IMR-90 (cell line): ENCODE measurements at places on chromosomes 4 and X. TPM values are rescaled to one million over a fixed set of nuclear protein-coding genes. Genes with fewer than 3 reads are reported as not detected.

DNA sequence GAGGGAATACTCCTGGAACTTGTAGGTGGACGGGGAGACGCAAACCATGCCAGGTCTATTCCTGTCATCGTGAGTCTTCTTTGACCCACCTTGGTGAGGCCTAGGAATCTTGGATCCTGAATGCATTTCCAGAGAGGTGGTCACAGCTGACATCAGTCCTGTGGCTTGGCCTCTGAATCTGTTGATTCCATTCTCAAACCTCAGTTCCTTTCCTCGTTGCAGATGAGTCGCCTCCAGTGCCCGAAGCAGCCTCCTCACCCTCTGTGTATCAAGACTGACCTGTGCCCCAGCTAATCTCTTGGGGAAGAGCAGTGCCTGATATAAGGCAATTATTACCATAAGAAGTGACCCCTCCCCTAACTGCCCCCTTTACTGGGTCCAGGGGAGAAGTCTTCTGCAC, 118.1 kb downstream of the SMIM20 start:
- H3K27me3 ChIP-seq, result no peaks in the 10 kb centered on the region
- DNase-seq, result peak; percentile 88
- peaks cover 19% of the 10 kb centered on the region for H3K4me1 ChIP-seq

GRCh38 chr4:2059046-2059725, at the start of gene NAT8L:
TSS of gene NAT8L (plus strand) at chr4:2059327. CDS start at chr4:2059512, 185 bp downstream.
- H3K4me3 ChIP-seq, result peak within 1 kb of the TSS; percentile 47
- peaks cover 51% of the 10 kb centered on the region for H3K27me3 ChIP-seq
- H3K36me3 ChIP-seq, result no peaks in the 10 kb centered on the region
- no peak for DNase-seq
- H3K4me1 ChIP-seq, result peaks cover 1% of the 10 kb centered on the region; the same call in 1 of the 2 replicates

DNA sequence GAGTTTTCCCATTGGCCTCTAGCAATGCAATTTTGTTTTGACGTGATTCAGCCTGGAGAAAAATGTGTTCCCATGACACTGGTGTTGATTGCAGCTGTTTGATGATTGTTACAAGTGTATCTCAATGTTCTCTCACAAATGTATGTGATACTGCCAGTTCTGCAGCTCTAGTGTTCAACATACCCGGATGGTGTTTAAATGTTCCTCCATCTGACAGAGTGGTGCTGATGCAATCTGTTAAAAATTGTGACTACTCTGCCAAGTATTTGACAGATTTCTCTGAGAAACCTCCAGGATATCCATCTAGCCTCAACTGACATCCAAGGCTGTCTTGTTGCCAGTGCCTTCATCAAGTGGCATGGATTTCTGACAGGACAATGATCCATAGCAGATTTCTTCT, 657.2 kb upstream of the DIAPH2 start:
- no peak overlapping the region for H3K4me3 ChIP-seq
- H3K36me3 ChIP-seq, result no peaks in the 10 kb centered on the region
- no peak overlapping the region for H3K27ac ChIP-seq
- H3K27me3 ChIP-seq, result no peaks in the 10 kb centered on the region
- DNase-seq, result no peak

DNA sequence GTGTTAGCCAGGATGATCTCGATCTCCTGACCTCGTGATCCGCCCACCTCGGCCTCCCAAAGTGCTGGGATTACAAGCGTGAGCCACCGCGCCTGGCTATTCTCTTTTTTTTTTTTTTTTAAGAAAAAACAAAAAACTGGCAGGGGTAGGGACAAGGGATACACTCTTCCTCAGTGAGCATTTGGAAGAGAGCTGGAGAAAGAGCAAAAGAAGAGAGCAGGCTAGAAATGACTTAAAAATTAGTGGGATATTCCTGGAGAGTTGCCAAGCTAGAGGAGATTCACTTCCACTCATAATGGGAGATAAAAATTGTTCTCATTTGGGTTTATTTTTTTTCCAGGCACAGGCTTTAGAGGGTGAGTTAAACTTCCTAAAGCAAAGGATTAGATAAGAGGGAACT, 140.0 kb upstream of the SCML1 start:
- H3K4me3 ChIP-seq, result no peak overlapping the region
- H3K36me3 ChIP-seq, result no peaks in the 10 kb centered on the region
- DNase-seq, result no peak

DNA sequence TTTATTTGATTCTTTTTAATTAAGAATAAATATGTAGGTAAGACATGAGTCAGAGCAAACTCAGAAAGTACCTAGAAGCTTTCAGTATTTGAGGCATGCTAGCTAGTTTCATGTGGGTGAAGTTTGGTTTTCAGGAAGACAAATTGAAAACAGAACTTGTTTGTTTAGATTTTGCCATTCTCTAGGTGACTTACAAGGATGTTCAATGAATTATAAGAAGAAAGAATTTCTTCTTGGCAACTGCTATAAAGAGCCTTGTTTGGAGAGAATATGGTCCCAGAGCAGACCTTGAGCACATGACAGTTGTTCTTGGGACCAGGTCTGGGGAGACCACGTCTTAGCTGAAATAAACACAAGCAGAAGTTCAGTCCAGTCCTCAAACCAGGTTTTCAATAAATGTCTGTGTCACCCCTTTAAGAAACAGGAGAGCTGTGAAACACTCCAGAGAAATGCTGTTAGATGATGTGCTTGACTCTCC, 38.0 kb upstream of the IL21 start:
- no peak for DNase-seq
- H3K4me3 ChIP-seq, result no peak overlapping the region
- peaks cover 5% of the 10 kb centered on the region for H3K4me1 ChIP-seq
- H3K27ac ChIP-seq, result no peak overlapping the region

- no peak for DNase-seq
- peaks cover 31% of the 10 kb centered on the region for H3K4me1 ChIP-seq
- H3K27ac ChIP-seq, result peak overlapping the region; percentile 38; the same call in 1 of the 2 replicates
- H3K36me3 ChIP-seq, result peaks cover 58% of the 10 kb centered on the region
Observed at GRCh38 chrX:72270316-72270866, 6.7 kb downstream of the RPS4X start.

DNA sequence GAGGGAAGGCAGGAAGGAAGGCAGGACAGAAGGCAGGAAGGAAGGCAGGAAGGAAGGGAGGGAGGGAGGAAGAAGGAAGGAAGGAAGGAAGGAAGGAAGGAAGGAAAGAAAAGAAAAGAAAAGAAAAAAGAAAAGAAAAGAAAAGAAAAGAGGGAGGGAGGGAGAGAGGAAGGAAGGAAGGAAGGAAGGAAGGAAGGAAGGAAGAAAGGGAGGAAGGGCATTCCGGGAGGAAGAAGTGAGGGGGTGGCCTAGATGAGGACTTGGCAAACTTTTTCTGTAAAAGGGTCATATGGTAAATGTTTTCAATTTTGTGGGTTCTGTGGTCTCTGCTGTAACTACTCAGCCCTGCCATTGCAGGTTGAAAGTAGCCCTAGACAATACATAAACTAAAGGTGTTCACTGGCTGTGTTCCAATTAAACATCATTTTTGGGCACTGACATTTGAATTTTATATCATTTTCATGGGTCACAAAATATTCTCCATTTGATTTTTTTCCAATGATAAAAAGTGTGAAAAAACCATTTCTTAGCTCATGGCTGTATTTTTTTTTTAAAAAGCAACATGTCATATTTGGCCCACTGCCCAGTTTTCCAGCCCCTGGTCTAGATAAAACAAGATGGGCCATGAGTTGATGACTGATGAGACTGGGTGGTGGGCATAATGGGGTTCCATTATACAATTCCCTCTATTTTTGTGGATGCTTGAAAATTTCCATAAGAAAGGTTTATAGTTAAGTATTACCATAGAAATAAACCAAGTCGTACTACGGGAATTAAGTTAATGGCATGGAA, 3.1 kb downstream of the ZNF630 start:
- DNase-seq, result no peak
- H3K27me3 ChIP-seq, result no peaks in the 10 kb centered on the region
- H3K4me3 ChIP-seq, result no peak overlapping the region
- no peak overlapping the region for H3K27ac ChIP-seq

DNA sequence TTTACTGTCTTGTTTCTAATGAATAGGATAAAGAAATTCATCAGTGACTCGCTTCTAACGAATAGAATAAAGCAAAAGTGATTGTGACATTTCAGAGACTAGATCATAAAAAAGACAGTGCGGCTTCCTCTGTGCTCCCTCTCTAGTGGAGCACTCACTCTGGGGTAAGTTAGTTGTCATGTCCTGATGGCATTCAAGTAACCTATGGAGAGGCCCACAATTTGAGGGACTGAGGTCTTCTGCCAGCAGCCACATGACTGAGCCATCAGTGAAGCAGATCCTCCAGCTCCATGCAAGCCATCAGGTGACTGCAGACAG, 72.4 kb downstream of the YIPF6 start:
- H3K27ac ChIP-seq, result no peak overlapping the region
- H3K36me3 ChIP-seq, result no peaks in the 10 kb centered on the region
- peaks cover 11% of the 10 kb centered on the region for H3K27me3 ChIP-seq
- H3K4me3 ChIP-seq, result no peak overlapping the region
- DNase-seq, result no peak
- H3K4me1 ChIP-seq, result no peaks in the 10 kb centered on the region

DNA sequence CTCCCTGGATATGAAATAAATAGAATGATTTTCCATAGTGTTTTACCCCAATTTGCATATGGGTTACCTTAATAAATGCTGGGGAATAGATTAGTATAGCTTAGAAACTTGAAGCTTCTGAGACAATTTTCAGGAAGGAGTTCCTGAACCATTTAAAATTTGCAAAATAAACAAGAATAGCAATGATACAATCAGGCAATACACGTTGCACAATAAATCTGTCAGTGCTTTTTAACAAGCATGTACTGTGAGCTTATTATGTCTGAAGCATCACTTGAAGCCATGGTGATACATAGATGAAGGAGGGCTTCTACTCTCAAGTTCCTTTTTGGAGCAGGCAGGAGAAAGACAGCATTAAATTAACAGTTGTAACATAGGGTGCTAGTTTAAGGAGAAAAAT, 84.2 kb upstream of the WDFY3 start:
- H3K27ac ChIP-seq, result no peak overlapping the region
- H3K27me3 ChIP-seq, result no peaks in the 10 kb centered on the region; the same call in 1 of the 2 replicates
- no peaks in the 10 kb centered on the region for H3K36me3 ChIP-seq
- H3K4me3 ChIP-seq, result no peak overlapping the region

- no peaks in the 10 kb centered on the region for H3K4me1 ChIP-seq
- H3K27ac ChIP-seq, result no peak overlapping the region
- no peaks in the 10 kb centered on the region for H3K36me3 ChIP-seq
- DNase-seq, result no peak
- no peaks in the 10 kb centered on the region for H3K27me3 ChIP-seq
Observed at GRCh38 chr4:115668396-115668795, 555.0 kb upstream of the NDST4 start.

DNA sequence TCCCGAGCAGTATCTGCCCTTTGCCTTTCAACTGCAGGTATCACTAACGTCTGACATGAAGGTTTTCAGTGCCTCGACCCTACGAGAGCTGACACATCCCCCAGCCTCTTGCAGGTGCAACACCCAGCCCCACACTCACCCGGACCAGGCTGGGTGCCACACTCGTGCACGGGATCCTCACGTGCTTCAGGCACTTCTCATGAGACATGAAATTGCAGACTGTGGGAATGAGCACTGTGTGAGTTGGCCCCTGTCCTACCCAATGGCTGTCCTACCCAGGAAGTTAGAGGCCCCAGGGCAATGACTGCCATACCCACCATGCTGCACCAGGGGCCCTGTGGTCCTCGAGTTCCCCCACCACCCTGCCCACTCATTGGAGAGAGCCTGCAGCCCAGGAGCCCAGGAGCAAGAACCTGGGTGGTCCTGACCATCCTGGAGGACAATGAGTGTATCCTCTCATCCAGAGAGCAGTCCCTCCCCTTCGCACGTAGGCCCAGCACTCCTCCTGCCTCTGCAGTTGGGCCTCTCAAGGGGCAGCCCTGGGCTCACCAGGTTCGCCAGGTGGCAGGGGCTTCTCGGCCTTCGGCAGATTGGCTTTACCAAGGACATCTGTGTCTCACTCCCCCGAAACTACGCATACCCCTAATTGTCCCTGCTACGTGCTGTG, 2.4 kb downstream of the DGKQ start:
- no peak overlapping the region for H3K4me3 ChIP-seq
- H3K27me3 ChIP-seq, result no peaks in the 10 kb centered on the region
- H3K36me3 ChIP-seq, result peaks cover 11% of the 10 kb centered on the region; the same call in 1 of the 2 replicates
- DNase-seq, result no peak

- no peak for DNase-seq
- H3K4me3 ChIP-seq, result no peak overlapping the region
- H3K4me1 ChIP-seq, result peaks cover 8% of the 10 kb centered on the region; the same call in 1 of the 2 replicates
- H3K27me3 ChIP-seq, result peaks cover 5% of the 10 kb centered on the region
Observed at GRCh38 chrX:115259238-115259875, 25.5 kb upstream of the LRCH2 start.

DNA sequence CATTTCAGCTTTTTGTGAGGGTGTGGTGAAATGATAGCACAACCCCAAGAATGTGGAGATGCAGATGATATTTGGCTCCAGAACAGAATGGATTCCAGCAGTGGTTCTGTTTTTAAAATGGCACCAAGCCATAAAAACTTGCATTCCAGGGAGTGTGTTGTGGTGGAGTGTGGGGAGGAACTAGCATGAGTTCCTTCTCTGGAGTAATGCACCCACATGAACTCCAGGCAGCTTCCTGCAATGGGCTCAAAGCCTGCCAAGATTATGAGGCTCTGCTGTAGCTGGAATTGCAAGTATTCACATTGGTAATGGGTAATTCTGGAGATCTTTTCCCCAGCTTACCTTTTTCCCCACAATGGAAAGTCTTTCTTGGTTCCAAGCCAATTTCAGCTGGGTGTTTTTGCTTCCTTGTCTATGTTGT, 161.4 kb downstream of the RAB28 start:
- no peaks in the 10 kb centered on the region for H3K36me3 ChIP-seq
- no peaks in the 10 kb centered on the region for H3K27me3 ChIP-seq
- DNase-seq, result peak; percentile 77
- H3K4me3 ChIP-seq, result no peak overlapping the region
- H3K27ac ChIP-seq, result no peak overlapping the region
- H3K4me1 ChIP-seq, result no peaks in the 10 kb centered on the region

DNA sequence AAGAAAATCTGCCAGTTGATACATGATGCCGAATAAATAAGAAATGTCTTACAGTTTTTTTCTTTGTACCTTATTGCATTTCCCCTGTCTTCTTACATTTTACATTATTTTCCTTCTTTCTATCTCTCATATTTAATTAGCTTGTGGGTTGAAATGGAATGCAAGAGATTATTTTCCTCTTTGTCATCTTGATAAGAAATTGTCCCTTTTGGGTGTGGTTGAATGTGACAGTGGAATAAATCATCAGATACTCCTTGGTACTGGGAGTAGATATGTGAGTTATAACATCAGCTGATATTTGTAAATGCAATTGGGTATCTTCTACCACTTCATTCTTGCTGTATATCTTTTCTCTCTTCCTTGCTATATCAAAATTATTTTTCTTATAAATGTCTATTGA, 997.4 kb downstream of the RAPGEF2 start:
- DNase-seq, result no peak
- H3K27ac ChIP-seq, result no peak overlapping the region
- no peaks in the 10 kb centered on the region for H3K27me3 ChIP-seq
- no peaks in the 10 kb centered on the region for H3K36me3 ChIP-seq
- no peaks in the 10 kb centered on the region for H3K4me1 ChIP-seq

TMEM47 gene
- 105 and 134 TPM in 2 replicates for total RNA-seq

ARHGAP36 gene
- not detected in 2 replicates for total RNA-seq

NEK1 gene
- total RNA-seq, result 3.9 and 5.8 TPM in 2 replicates

HTT gene
- total RNA-seq, result 14.3 and 16.1 TPM in 2 replicates

SPATA4 gene
- total RNA-seq, result under 0.01 and 0.28 TPM in 2 replicates
